ENCODE measurements at places on chromosomes 4 and X.

DNA sequence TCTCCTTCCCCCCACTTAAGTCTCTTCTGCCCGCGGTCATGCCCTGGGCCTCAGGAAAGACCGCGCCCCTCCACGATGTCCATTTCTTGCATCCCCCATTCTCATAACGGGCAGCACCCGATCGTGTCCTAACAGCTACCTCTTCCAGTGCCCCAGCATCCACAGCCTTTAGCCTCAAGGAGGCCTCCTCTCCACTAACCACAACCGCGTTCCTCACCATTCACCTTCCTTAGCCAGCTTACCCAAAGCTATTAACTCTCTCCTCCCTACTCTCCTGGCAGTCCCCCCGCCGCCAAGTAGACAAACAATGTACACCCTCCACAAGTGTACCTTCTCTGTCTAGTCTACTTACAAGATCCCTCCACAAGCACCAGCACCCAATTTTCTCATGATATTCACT is 58.6 kb upstream of the PAGE5 start:
- DNase-seq = no peak

DNA sequence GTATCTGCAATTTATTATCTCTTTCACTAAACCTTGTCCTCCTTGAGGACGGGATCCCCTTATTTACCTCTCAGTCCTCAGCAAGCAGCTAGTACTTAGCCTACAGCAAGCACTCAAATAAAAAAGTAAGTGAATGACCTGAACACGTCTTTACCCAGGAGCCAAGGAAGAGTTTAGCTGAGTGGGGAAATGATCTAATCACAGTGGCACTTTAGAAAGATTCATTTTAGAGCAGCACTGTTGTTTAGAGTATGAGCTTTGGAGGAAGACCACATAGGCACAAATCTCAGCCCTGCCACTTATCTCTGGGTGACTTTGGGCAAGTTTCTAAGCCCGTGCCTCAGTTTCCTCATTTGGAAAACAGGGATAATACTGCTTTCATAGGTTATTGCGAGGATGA is 2.7 kb downstream of the FAM120C start:
- no peak for DNase-seq

- DNase-seq = no peak
Measured at GRCh38 chr4:38055566-38055965, 95.4 kb downstream of the PTTG2 start.

- DNase-seq = peak; percentile 30
Measured at GRCh38 chr4:8117278-8117682, 41.3 kb downstream of the ABLIM2 start.

- no peak for DNase-seq
Measured at GRCh38 chr4:158193171-158193749, 17.0 kb upstream of the TMEM144 start.

- DNase-seq = no peak
Measured at GRCh38 chrX:110847334-110847733, 51.7 kb upstream of the CHRDL1 start.

- DNase-seq = no peak
Measured at GRCh38 chr4:125104616-125105015, 210.1 kb upstream of the FAT4 start.

DNA sequence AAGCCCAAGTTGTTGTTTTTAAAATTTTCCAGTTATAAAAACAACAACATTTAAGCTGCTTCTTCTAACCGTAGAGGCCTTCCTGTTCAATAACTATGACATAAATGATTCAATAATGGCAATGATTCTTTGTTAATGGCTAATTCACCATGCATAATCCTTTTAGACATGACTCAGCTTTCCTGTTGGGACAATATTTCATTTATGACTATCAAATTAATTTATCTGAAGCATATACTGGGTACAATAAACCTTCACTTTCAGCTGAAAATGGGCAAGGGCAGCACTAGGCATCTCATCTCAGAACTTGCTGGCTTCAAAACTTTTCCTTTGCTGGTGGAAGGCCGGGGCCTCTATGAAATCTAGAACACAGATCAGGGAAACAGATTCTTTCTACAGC is 38.9 kb downstream of the TBC1D9 start:
- DNase-seq = no peak

GRCh38 chr4:141643557-141643956 is 7.2 kb downstream of the IL15 start:
- no peak for DNase-seq

GRCh38 chr4:9938933-9939332 is 82.4 kb downstream of the SLC2A9 start:
- DNase-seq = no peak

DNA sequence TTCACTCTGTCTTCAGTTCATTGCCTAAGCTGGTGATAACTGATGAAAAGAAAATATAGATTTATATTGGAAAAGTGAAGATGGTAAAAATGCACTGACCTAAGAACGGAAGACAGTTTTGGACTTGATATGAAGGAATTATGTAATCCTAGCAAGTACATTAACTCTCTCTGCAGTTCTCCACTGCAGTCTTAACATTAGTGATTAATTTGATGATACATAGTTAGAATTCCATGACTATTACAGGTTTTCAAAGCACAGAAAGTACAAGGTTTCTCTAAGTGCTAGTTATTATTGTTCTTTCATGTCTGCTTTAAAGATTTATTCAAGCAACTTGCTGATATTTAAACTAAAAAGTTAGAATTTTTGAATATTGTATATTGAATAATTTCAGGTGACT is 1591.7 kb upstream of the ADGRL3 start:
- DNase-seq = no peak

- no peak for DNase-seq
Measured at GRCh38 chr4:128315756-128316520, 28.3 kb upstream of the PGRMC2 start.

- no peak for DNase-seq
Measured at GRCh38 chr4:13137390-13137789, 346.8 kb downstream of the RAB28 start.

GRCh38 chrX:74510401-74510800 is 89.1 kb downstream of the SLC16A2 start:
- no peak for DNase-seq

DNA sequence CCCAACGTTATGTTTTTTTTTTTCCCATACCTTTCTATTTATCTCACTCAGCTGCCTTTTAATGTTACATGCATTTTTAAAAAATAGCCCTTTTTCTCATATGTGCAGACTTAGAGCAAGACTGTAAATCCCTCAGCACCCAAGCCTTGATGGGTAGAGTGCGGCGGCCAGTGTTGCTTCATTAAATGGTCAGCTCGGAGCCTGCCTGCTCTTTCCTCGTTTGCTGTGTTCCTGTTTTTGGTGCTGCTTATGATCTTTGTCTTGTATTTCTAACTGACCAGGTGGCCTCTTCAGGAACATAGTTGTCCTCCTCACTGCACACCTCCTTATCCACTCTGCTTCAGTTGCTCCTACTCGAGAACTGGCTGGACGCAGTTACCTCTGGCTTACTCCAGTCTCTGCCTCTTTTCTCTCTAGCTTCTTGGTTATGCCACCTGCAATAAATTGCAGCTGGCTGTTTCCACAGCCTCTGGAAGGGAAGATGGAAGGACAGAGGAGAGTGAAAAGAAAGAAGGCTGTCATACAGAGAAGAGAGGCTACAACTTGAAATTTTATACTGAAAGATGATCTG is 10.7 kb downstream of the RBPJ start:
- DNase-seq = no peak

GRCh38 chr4:140315019-140315418 is 58.4 kb upstream of the SCOC start:
- no peak for DNase-seq

- no peak for DNase-seq
Measured at GRCh38 chrX:47170861-47171692, 22.6 kb upstream of the UBA1 start.

DNA sequence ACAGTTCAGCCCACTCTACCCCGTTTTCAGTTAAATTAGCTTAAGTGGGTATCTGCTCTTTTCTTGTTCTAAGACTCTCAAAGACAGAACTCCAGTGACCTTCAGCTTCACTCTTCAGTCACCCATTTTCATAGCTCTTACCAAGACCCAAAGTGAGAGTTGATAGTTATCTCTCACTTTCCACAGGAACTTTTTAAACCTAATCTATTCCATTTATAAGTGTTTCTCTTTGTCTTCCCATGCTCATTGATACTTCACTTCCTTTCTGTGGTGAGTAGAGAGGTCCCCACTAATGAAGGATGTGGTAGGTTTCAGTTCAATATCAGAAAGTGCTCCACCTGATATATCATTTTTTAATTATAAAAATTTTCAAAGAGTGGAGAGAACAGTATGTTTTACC is 33.4 kb downstream of the COX18 start:
- DNase-seq = no peak

- no peak for DNase-seq
Measured at GRCh38 chr4:622071-622995, 3.0 kb upstream of the PDE6B start.

GRCh38 chr4:139676913-139677585 is 11.4 kb downstream of the MGST2 start:
- no peak for DNase-seq

DNA sequence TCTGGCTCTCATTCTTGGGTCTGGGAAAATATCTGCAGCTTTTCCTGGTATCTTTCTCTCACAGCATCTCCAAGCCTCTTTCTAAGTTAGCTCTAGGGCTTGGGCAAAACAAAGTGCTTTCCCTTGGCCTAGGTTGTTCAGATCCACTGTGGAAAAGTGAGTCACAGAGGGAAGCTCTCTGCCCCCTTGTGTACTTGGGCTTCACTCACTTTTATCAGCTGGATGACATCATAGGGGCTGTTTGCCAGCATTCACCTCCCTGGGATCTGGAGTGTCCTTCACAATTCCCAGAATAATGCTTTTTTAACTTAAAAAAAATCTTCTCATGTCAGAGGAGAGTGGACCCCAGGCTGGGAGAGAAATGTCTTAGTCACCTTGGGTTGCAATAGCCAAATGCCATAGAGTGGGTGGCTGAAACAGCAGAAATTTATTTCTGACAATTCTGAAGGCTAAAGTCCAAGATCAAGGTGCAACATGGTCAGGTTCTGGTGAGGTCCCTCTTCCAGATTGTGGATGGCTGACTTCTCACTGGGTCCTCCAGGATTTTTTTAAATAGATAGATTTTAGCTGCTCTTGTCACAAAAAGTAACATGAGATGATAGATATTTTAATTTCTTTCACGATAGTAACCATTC is 247.8 kb downstream of the SH2D1A start:
- no peak for DNase-seq

DNA sequence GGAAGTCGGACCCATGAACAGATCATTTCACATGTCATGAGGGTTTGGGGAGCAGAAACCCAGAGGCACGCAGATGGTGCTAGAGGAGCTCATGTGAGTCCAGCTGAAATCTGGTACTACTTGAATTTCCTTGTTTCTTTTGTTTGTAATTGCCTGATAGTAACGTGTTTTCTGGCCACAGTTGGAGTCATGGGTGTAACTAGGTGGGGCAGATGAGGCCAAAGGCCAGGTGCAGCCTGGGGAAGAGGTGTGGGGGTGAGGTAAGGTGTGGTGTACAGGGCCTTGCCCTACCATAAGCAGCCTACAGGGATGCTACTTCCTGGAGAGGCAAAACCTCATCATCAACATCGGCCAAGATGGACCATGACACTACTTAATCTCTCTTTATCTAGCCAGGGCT is 271.4 kb downstream of the PTTG2 start:
- no peak for DNase-seq

GRCh38 chr4:15374656-15375055 is 53.2 kb upstream of the C1QTNF7 start:
- no peak for DNase-seq

- no peak for DNase-seq
Measured at GRCh38 chr4:147492761-147493160, 11.9 kb downstream of the EDNRA start.

DNA sequence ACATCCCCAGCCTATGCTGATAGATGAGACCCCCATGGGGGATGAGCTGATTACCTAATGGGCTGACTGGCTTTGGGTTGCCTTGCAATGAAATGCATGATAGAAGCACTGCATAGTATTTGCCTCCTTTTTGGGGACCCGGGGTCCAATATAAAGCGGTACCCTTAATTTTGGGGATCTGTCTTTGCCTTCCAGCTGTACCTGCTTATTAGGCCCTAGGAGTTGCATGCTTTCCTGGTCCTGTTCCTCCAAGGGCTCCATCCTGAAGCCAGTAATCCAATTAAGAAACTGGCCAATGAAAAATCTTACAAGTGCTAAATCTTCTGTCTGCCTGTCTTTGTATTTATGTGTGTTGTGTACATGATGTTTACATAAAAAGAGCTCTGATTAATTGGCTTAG is 791.6 kb downstream of the TRIML1 start:
- DNase-seq = no peak

DNA sequence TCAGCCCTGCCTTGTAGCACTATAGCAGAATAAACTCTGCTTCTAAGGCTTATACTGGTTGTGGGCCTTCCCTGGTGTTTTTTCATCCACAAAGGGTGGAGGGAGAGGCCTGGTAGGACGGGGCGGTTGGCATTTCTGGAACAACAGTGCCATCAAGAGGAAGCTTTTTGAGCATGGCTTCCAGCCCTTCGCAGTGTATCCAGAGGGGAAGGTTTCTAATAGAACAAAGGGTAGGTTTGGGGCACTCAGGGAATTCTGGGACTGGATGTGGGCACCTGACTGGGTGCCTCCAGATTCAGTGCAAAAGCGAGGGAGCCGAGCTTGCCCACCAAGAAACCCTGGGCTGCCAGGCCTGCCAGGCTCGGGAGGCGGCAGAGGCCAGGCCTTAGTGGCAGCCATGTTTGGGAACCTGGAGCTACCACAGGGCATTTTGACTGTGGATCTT is 229.6 kb upstream of the AGTR2 start:
- DNase-seq = peak; percentile 71

DNA sequence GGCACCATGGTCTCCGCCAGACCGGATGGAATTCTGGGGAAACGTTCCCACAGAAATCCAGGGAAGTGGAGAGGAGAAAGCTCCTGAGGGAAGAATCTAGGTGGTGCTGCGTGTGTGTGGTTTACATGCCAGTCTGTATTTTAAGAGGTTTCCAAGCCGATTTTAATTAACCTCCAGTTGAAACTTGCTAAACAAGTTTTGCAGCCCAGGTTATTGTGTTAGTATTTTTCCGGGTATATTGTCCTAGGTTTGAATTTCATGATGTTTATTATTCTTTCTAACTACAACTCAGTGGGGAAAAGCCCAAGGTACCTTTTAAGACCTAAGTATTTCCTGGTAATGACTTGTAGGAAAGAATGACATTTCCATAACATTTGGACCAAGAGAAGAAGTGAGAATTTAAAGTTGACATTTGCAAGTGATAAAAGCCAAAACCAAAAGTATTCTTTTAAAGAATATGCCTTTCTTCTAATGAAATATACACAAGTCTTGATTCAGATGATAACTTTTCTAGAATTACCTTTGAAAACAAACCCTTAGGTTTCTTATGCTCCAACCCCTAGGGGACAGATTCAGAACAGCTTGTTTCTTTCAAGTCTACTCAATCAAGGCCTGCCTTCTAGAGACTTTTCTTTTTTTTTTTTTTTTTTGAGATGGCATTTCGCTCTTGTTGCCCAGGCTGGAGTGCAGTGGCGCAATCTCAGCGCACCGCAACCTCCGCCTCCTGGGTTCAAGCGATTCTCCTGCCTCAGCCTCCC is 14.6 kb downstream of the SAT1 start:
- DNase-seq = no peak

DNA sequence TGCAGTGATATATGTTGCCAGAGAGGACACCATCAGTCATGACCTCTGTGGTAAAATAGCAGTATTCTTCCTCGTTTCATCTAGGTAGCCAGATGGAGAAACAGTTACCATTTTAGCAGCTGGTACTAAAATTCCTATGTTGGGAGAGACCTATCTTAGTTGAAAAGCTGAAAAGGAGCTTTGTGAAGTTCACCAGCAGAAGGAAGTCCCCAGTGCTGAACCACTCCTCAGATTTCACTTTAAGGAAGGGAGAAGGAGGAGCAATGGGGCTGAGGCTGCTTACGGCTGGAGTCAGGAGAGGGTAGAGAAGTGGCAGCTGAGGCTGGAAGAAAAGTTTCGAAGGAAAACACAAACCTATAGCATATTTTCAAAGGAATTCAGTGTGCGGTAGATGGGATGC is 103.7 kb downstream of the ATXN3L start:
- no peak for DNase-seq
